Sciatic nerve (tissue), 2 donors: ENCODE measurements at places on chromosomes 6 and 20.

GRCh38 chr6:116682334-116682712 lies 1.3 kb downstream of the KPNA5 start:
- DNase-seq, result no peak

DNA sequence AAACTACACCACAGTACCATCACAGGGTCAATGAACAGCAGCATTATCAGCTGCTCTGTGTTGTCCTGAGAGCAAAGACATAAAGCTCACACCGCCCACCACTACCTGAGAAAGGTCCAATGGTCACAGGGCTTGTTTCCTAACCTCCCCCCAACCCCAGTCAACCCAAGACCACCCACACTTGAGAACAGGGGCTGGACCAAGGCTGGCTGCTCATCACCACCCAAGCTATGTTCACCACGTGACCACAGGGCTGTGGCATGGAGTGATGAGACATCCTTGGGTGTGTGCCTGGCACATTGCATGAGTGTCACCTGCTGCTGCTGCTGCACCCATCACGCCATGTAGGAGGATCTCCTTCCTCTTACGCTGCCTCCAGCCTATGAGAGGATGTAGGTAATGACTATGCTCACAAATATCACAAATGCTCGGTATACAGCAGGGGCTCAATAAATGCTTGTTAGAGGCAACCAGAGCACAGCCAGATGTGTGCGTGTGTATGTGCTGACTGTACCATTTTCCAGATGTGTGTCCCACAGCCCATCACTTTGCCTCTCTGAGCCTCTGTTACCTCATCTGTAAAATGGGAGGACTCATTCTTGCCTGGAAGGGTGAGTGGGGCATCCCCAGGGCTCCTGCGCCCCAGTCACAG lies 23.3 kb upstream of the SIRPA start:
- DNase-seq, result no peak

GRCh38 chr20:22438926-22439325 lies 145.4 kb downstream of the FOXA2 start:
- no peak for DNase-seq

DNA sequence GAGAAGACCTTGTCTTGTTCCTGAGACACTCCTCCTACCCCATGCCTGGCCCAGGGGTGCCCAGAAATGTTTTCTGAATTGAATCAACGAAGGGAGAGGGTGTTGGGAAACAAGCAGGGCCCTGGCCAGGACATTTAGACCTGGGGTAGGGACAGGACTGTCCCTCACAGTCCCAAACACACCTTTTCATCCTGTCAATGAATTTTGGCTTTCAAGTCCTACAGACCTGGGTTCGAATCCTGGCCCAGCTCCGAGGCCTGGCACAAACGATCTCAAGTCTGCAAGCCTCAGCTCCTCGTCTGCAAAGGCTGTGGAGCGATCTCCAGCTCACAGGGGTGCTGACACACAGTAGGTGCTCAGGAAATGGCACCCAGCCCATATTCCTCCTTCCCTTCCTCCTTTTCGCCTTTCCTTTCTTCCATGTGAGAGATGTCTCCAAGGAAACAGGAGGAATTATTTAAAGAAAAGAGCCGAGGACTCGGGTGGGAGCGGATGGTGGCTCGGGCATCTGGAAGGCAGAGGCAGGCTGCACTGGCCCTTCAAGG lies 7.3 kb upstream of the DLGAP4 start:
- DNase-seq, result no peak

- DNase-seq, result no peak
Observed at GRCh38 chr6:26437550-26437949, 2.8 kb upstream of the BTN3A3 start.

DNA sequence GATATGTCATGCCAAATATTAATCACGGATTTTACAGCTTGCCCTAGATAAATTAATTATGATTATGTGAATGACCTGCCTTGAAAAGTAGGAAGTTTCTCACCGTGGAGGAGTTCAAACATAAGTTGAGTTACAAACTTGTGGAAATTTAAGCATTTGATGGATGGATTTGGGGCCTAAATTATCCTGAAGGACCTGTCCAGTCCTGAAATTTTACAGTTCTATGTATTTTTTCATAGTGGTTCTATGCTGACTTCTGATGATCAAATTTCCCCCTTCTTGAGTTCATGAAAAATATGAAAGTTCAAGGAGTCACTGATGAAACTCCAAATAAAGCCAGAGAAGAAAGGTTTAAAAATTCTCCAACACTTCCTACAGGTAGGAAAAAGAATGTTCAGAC lies 178.6 kb downstream of the SLC35F1 start:
- DNase-seq, result no peak
